ENCODE measurements at places on chromosomes 13 and 19.

DNA sequence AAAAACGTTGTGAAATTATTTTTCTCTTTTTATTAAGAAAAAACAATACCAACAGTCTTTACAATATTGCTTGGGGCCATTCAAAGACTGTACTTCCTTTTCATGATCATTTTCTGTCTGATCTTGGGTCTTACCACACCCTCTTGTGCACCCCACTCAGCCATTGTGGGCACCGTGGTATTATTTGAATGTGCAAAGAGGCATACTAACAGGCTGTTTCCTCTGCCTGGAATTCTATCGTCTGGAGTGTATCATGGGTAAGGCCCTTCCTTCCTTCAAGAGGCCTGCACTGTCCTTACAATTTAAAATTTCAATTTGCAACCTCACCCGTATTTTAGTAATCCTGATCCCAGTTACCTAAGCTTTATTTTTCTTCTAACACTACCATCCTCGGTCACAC is 76.5 kb downstream of the FGF14 start:
- DNase-seq: no peak

DNA sequence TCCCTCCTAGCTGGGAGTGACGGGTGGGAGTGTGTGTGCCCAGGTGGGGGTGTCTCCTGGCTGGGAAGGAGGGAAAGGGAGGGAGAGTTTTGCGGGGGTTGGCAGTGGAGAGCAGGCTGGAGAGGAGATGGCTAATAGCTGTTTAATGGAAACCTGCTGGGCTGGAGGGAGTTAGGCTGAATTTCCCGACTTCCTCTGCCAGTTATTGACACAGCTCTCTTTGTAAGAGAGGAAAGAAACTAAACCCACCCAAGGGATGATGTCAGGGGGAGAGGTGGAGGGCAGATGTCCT is 10.2 kb upstream of the ILF3 start:
- DNase-seq: no peak

GRCh38 chr19:901216-902092 is 8.2 kb downstream of the RNU6-9 start:
- DNase-seq: no peak

GRCh38 chr19:12727745-12728433 is 4.2 kb upstream of the TNPO2 start:
- DNase-seq: no peak

GRCh38 chr13:29948244-29948643 is 97.8 kb upstream of the UBL3 start:
- no peak for DNase-seq

DNA sequence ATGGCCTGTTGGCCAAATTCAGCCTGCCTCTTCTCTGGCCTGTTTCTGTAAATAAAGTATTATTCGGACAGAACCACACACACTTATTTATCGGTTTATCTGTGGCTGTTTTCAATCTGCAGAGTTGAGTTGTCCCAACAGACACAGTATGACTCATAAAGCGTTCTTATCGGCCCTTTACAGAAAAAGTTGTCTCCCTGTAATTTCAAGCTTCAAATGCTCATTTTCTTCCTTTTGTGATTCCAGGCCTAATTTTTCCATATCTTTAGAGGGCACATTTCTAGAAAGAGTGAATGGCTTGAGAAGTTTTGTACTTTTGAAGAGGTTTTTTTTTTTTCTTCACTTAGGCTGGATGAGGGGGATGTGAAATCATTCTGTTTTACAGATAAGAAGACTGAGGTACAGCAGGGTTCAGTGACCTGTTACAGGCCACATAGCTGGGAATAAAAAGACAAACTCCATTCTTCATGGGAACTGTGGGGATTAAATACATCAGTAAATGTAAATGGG is 440.9 kb downstream of the TSHZ3 start:
- no peak for DNase-seq

GRCh38 chr13:26025196-26025595 is 26.6 kb downstream of the SHISA2 start:
- DNase-seq: no peak

GRCh38 chr19:32219881-32220472 is 125.4 kb upstream of the ZNF507 start:
- no peak for DNase-seq

DNA sequence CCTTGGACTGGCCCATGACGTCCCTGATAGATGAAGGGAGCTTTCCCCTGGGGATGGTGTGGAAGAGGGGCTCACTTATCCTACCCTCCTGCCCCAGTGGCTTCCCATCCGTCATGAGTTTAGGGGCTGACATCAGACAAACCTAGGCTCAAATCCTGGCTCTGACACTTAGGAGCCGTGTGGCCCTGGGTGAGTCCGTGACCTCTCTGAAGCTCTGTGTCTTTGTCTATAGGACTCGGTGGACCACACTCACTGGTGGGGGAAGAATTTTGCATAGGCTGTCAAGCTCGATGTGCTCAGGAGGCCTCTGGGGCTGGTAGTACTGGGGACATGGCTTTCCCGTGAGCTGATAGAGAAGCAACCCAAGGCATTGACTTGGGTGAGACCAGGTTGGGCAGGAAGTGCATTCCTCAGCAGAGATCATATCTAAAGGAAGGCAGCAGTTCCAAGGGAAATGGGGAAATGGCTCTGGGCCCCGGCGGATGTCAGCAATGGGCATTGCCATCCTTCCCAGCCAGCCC is 17.4 kb upstream of the AP1M2 start:
- DNase-seq: no peak

- DNase-seq: no peak
These were observed 287.2 kb downstream of the FOXO1 start for GRCh38 chr13:40379196-40379595.

DNA sequence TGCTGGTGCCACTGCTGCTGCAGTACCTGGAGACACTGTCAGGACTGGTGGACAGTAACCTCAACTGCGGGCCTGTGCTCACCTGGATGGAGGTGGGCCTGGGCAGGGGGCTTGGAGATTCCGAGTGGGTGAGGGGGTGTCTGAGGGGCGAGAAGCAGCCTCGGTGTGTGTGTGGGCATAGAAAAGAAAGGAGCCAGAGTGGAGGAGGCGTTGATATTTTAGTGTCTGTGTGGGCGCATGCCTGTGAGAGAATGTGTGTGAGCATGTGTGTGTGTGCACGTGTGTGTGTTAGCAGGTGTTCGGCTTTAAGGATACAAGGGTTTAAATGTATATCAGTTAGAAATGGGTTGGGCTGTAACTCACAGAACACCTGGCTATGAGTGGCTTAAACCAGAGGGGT is 3.7 kb downstream of the ARHGAP33 start:
- DNase-seq: no peak

- no peak for DNase-seq
These were observed 289.4 kb downstream of the FOXO1 start for GRCh38 chr13:40376867-40377535.

DNA sequence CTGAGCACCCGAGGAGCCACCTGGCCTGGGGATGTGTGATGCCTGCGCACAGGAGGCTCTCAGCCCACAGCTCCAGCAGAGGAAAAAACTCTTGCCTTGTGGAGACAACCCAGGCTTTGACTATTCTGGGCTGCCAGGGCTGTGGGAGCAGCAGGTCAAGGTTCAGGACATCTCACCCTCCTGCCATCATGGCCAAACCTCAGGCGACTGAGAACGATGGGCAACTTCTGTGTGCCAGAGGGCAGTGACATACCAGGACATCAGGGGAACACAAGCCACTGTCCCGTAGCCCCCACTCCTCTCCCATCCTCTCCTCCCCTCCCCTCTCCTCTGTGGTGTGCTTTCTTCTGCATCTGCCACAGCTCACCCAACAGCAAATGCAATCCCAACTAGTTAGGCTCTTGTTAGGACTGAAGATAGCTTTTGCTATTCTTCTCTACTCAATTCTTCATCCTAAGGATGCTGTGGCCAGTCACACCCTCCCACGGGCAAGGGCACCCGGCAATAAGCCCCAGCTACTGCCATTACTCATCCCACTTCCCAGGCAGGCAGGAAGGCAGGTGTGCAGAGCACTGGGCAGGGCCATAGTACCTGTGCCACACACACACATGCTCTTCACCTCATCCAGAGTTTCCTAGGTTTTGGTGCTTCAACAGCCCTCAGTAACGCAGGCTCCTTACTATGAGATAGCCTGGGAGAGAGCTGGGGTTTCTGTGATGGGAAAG is 16.8 kb downstream of the ELL start:
- DNase-seq: no peak

DNA sequence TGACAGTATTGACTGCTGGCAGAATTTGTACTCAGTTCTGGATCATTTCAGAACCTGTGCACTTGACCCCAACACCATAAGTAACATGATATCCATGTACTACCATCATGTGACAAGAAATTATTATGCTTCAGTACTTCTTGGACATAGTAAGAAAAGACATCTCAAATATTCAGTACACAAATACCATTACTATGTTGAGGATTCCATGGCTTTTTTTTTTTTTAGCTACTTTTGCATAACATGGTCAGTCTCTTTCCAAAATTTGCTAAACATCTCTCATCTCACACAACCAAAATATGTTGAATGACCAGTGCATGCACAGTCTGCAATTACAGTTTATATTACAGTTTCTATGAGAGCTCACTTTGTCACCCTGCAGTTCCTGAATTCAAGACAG is 85.3 kb downstream of the FLT1 start:
- no peak for DNase-seq

GRCh38 chr13:49110122-49110912 is 109.8 kb upstream of the MLNR start:
- DNase-seq: peak; percentile 6

GRCh38 chr13:84025824-84026223 is 143.6 kb upstream of the SLITRK1 start:
- no peak for DNase-seq

DNA sequence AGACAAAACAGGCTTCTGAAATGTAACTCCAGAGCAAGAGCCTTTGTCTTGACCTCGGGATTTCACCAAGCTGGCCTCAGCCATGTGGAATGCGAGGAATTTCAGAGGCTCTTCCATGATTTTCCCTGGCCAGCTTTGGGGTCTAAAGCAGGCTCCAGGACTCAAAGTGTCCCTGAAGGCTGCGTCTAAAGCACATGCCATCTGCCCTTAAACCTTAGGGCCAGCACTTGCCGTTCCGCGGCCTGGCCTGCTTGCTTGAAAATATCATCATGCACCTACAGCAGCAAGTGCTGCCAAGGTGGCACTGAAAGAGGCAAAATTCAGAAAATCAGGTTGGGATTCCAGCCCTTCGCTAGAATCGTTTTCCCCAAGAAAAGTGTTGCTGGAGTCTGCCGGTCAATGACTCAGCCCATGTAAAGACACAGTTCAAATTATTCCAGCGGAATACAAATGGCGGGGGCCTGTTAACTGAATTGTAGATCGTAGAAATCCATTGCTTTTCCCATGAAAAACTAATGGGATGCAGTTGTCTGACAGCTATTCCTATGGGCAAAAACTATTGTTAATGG is 105.7 kb upstream of the RAP2A start:
- no peak for DNase-seq

GRCh38 chr13:89628567-89628966 is 1718.9 kb upstream of the MIR17HG start:
- DNase-seq: no peak

- DNase-seq: no peak
These were observed 1422.4 kb upstream of the MIR17HG start for GRCh38 chr13:89925107-89925506.

DNA sequence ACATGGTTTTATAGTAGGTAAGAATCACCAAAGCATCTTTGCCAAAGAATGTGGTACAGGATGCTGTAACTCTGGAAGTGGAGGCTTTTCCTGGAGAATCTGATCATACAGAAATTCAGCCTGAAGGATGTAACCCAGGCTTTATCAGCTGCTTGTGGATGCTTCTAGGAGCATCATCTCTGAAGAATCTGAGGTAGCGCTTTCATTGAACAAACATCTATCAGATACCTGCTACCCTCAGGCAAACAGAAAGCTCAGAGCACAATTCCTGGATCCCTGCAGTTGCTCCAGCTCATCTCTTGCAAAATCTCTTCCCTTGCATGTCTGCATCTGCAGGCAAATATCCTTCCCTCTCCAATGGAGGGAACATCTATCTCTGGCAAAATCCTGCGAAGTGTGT is 9.3 kb downstream of the FAM124A start:
- no peak for DNase-seq

DNA sequence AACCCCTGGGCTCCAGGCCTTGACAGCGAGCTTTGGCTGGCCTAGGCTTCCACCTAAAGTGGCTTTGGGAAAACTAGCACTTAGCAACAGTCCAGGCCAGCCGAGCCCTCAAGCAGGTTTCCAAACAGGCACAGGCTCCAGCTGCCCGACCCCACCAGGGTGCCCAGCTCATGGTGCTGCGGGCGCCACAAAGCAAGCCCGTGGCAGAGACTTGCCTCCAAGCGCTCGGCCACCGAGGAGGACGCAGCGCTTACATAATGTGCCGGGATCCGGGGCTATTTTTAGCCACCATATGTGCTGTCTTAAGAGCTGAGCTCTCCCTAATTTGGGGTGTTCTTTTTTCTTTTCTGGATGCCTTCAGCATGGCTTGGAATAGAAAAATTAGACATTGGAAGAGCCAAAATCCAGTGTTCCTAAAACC is 56.1 kb upstream of the F7 start:
- no peak for DNase-seq

GRCh38 chr19:56838909-56839651 is 1.4 kb downstream of the PEG3 start:
- no peak for DNase-seq

DNA sequence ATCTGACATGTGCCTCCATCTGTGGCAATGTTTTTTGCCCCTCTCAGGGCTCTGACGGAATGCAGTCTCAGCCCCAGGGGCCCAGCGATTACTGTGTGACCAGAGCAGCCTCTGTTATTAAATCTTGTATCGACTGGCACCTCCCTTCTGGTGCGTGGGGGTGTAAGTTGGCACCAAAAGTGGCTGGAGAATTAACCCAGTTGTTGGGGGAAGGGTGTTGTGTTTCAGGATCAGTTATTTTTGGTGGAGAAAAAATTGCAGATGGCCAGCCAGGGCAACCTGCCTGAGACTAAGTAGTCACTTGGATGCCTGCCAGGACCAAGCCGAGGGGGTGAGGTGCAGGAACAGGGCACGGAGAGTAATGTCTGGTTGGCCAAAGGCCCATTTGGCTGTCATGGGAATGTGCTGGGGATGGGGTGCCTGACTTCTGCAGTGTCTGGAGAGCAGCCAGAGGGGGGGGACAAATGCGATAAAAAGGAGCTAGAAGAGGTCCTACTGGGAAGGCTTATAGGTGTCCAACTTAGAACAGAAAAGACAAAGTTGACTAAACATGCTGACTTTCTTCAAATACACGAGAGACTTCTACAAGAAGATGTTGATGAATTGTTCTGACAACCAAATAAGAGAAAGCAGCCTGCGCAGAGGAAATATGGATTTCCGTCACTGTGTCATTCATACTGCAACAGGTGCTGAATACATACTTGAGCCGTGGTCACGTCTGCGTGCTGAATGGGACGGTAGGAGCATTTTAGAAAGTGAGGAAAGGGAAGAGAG is 69.8 kb downstream of the SIAH3 start:
- no peak for DNase-seq

GRCh38 chr13:32431361-32431760 is 3.4 kb upstream of the N4BP2L1 start:
- DNase-seq: no peak

Data from 8988T (cell line).